ENCODE measurements at places on chromosomes 6 and 20.

GRCh38 chr6:12890171-12890790 lies 173.7 kb downstream of the PHACTR1 start:
- no peak for DNase-seq

DNA sequence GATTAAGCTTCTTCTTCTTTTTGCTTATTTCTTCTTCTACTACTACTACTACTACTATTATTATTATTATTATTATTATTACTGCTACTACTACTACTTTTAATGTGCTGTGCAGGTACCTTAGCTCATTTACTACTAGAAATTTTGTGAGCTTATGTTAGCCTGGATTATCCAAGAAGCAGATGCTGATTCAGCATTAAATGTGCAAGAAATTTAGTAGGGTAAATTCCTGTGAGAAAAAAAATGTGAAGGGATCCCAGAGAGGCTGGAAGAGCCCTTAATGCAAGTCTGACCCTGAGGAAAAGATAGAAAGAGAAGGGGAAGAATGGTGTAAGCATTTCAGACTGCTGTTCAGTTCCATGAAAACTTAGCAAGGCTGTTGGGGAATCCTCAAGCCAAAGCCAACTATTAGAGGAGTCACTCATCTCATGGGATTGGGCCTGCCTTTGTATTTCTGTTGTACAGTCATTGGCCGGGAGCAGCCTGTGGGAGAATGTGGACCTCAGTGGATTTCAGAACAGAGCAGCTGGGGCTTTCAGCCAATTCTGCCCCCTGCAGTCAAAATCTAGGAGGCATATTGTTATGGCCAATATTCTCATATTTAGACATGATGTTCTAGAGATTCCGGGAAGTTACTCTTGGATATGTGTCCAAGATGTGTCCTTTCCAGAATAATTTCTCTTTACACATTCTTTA lies 37.2 kb upstream of the TSPYL1 start:
- DNase-seq, result no peak

DNA sequence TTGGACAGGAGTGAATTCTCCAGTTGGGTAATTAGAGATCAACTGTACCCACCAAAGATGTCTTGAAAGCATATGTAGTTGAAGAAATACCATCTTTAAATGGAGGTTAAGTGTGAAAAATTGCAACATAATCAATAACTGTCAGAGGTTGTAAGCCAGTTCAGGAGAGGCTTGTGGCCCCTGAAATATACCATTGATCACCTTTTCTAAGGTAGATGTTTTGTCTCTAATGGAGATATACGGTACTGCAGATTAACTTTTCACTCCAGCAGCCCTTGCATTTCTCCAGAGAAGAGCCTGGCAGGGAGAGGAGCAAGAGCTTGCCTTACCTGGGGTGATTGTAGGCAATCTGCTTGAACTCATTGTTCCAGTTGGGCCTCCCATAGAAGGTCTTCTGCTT lies 48.8 kb downstream of the NOX3 start:
- no peak for DNase-seq

DNA sequence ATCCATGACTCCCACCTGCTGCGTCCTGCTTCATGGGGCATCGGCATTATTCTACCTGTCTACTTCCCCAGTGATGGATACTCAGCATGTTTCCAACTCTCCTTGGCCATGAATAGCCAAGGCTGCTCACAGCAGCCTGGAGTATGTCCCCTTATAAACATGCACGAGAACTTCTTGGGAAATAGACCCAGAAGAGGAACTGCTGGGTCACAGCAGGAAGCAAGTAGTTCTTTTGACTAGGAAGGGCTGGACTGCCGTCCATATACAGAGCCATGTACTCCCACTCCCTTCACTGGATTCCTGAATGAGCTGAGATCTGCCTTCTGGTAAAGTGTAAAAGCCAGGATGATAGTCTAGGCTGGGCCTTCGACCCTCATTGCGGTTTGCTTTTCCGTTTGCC lies 106.3 kb upstream of the KCNK16 start:
- no peak for DNase-seq

DNA sequence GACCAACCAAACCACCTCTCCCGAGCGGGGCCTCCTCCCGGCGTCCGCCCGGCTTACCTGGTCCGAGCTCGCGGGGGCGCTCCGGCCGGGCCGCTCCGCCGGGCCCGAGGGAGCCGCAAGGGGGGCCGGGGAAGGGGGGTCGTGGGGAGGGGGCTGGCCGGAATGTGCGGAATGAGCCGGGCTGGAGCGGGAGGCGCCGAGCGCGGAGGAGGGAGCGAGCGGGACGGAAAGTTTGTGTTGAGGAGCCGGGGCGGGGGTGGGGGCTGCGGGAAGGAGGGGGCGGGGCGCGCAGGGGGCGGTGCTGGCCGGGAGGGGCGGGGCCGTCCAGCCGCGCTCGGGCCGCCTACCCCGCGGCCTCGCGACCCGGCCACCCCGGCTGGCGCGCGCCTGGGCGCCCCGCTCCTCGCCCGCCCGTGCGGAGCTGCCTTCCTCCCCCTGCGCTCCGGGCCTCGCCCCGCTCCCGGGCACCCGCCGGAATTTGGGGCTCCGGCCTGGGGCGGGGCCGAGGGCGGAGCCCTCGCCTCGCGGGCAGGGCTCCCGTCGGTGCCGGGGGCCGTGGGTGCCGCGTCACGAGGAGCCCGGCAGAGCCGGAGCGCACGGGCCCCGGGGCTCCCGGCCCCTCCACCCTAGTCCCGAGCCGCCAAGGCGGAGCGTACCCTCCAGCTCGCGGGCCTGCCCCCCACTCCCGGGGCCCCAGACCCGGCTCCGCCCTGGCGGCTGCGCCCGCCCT lies at the start of gene TEAD3:
TSS of gene TEAD3 (minus strand) at position 239 of the 730 bp plus-strand sequence.
- peak; percentile 27 for DNase-seq

DNA sequence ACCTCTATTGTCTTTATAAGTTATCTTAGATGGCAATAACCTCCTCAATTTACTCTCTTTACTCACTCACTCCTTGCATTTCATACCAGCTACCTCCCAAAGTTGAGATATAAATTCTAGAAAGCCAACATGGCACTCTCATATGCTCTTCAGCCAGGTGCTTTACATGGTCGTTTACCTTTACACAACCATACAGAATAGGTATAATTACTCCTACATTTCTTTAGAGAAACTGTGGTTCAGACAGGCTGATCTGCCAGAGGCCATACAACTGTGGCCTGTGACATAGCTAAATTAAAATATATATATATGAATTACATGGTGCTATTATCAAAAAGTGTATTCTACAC lies 45.7 kb downstream of the HBS1L start:
- DNase-seq, result no peak

GRCh38 chr6:112150363-112150762 lies 63.0 kb downstream of the FAM229B start:
- no peak for DNase-seq

- DNase-seq, result no peak
Observed at GRCh38 chr6:132133736-132134445, 182.7 kb upstream of the CCN2 start.

DNA sequence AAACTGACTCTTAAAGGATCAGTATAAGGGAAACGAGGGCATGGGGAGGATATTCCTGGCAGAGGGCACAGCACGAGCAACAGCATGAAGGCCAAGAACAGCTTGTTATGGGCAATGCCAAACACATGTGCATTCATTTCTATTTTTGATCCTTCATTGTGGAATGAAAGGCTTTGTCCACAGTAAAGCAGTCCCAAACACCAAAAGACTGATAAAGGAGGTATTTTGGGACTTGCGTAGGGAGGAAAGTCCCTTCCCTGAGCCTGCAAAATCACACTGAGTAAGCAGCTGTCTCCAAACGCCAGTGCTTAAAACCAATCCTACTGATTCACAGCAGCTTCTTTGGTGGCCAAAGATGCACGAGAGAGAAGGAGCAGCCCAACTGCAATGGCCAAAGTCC lies 138.2 kb downstream of the UNC5CL start:
- DNase-seq, result no peak

DNA sequence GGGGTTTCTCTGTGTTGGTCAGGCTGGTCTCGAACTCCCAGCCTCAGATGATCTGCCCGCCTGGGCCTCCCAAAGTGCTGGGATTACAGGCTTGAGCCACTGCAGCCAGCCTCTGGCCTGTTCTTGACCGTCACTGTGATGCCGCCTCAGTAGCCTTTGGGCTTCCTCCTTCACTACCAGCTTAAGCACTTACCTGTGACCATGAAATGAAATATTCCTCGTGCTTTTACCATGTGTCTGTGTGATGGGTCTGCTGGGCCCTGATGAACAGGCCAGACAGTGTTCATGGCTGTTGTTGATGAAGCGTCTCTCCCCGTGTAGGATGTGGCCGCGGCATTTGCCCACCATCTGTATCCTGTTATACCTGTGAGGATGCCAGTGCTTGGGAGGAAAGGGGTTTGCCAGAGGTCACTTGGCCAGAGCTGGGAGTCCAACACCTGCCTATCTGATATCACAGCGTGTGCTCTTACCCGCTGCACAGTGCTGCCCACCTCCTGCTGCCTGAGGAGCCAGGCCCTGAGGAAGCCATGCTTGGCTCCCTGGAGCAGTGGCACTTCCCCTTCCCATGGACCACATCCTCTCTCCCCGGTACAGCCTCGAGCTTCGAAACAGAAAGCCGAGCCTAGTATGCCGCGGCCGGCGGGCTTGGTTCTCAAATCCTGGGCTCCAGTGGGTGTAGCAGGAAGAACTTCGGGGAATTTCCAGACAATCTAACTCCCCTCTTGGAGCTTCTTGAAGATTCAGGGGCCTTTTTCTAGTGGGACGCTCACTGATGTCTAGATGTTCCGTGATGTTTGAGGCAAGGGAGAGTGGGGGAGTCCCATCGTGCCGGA lies 167.9 kb downstream of the ZDHHC14 start:
- DNase-seq, result no peak

- no peak for DNase-seq
Observed at GRCh38 chr6:15997586-15998388, 131.1 kb upstream of the MYLIP start.

DNA sequence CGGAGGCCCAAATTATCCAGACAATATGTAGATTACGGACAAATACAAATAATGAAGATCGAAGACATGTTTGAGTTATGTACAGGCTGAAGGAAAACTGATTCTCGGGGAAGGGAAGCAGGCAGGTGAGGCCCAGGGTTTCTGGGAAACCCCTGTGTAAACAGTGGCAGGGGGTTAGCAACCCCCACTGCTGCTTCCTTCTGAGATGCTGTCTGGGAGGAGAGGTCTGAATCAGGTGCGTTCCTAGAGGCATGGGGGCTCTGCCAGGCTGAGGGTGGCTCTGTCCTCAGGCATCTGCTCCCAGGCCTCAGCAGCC lies 7.2 kb upstream of the MDGA1 start:
- DNase-seq, result no peak

DNA sequence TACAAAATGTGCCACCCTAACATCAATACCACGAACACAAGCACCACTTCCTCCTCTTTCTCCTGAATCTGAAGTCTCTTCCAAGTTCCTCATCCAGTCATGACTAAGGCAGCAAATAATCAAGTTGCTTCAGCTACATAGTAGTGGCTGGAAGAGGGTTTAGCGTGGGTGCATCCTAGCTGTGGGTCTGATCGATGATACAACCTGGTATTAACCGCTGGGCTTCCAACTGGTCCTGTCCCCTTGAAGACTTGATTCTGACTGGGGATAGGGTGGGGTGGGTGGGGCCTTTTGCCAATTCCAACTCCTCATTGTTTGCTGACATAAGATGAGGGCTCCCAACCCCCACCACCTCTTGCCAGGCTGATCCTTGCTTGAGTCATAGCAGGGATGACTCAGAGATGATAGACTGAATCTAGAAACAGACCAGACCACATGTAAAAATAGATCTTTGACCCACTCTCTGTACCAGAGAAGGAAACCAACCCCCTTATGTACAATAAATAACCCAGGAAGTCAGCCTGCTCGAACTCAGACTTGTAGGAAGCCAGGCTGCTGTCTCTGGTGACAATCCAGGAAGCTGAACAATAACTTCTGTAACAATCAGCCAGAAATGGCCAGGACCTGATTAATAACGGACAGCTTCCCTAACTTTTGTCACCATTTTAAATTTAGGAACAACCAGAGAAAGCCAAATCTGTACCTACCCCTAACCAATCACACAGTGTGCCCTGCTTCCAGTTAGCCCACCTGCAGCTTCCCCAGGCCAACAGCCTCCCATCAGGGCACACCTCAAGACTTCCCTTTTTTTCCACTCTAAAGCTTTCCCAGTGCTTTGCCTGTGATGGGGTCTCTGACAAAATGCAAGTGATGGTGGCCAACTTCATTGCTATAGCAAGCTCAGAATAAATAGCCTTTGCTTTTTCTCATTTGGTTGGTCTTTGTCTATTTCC lies 68.9 kb upstream of the FAM184A start:
- DNase-seq, result no peak

- no peak for DNase-seq
Observed at GRCh38 chr6:23688650-23689049, 437.4 kb upstream of the NRSN1 start.

DNA sequence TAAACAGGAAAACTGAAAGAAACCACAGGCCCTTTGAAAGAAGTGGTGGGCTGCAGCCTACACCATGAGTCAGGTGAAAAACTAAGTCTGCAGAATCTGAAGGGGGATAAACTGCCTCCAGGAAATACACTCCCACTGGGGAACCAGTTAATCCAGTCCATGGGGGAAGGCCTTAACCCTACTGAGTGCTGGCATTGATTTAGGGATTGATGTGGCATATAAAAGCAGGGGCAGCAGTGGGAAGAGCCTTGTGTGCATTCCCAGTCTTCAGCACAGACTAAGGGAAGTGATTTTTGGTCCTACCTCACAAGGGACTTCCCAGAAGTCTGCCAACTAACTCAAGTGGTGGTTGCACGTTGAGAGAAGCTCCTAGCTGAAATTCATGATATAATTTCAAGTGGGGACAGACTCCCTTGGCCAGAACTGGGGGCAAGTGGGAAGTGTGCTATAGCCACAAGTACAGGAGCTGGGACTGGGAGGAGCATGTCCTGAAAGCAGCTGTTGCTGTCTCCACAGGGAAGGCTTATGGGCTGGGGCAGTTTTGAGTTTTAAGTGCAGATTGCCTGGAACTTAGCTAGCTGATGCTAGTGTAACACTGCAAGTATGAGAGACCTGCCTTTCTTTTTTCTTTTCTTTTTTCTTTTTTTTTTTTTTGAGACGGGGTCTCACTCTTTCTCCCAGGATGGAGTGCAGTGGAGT lies 31.2 kb downstream of the CITED2 start:
- no peak for DNase-seq

GRCh38 chr6:56520218-56520617 lies 122.5 kb downstream of the DST start:
- DNase-seq, result no peak

DNA sequence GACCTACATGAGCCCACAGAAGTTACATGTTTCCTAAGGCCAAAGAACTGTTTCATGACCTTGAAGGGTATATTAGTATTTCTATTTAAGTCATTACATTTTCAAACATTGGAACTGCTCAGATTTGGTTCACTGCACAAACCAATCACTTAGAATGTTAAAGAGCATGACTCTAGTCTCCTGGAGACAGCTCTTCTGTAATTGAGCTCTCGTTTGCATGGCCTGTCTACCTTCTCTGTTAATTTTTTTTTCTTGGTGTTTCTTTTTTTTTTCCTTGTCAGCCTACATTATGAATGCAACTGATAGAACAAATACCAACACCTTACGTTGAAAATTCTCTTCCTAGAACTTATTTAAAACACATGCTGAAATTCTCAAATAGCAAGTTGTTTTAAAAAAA lies 860.2 kb upstream of the MAP3K7 start:
- no peak for DNase-seq

- no peak for DNase-seq
Observed at GRCh38 chr6:84249724-84250123, 22.3 kb upstream of the CEP162 start.

- no peak for DNase-seq
Observed at GRCh38 chr6:117481278-117481925, 1.1 kb upstream of the DCBLD1 start.

All from CD4-positive, alpha-beta T cell treated with Interleukin-6 at 100 ng/mL for 8 hours (primary cell).